Stimulated activated CD4-positive, alpha-beta T cell treated with anti-CD3 and anti-CD28 coated beads, Interleukin-12 subunit alpha, Interleukin-12 subunit beta, amount 100 ng/mL, for 4 hours (primary cell): ENCODE measurements at places on chromosomes 11 and 22.

DNA sequence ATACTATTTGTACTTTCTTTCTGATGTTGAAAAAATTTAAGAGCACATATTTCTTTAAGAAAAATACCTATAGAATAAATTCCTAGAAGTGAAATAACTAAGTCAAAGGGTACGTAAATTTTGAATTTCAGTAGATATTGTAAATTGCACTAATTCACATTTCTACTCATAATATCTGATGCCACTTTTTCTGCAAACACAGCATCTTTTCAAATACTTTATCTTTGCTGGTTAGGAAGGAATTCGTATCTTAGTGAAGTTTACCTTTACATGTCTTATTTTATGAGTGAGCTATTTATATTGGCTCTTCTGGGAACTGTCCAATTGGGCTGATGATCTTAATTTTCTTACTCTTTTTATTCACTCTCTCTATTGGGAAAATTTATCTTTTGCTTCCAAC is 148.2 kb downstream of the DDX10 start:
- DNase-seq, result no peak

GRCh38 chr11:45933846-45934579 is 11.6 kb downstream of the LARGE2 start:
- DNase-seq, result no peak

DNA sequence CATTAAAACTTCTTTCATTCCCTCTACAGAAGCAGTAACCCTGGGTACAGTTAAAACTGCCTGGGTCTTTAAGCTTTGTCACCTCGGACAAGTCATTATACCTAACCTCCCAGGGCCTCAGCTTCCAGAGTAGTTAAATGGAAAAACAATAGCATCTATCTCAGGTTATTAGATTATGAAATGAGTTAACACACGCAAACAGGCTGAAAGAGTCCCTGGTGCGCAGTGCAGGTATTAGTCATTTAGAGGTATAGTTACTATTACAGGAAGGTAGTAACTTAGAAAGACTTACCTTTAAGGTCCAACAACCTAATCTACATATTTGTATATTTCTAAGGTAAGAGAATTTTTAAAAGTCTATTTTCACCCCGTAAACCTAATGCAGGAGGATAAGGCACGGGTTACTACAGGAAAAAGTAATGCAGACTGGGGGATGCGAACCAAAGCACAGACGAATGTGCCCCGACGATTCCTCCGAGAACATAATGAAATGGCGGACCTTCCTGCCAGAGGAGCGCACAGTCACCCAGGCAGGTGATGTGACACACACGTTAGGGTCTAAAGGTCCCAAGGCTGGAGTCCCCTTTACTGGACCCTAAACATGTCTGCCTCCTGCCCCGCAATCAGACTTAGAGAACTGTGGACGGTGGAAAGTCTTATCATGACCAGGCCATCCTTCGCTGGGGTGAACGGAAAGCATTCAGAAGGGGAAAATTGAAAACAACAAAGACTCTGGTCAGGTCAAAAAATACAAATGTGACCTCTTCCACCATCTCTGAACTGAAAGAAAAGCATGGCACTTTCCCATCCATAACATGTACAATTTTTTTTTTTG is 1.3 kb downstream of the NAP1L4 start:
- peak; percentile 37 for DNase-seq

DNA sequence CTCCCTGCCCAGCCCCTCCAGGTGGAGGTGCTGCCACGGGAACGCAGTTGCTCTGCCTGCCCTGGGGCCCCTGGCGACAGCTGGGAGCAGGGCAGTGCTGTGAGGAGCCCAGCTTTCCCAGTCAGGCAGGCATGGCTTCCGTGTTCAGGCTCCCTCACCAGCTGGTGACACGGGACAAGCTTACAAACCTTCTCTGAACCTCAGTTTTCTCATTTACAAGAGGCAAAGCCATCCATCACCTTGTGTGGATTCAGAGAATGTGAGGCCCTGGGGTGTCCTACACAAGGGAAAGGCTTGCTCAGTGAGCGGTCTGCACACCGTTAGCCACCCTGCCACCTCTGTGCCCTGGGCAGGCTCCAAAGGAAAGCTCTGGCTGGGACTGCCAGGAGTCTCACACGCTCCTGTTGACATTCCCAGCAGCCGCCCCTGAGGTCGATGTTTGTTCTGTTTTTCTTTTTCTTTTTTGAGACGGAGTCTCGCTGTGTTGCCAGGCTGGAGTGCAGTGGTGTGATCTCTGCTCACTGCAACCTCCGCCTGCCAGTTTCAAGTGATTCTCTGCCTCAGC is 23.5 kb downstream of the SUN2 start:
- DNase-seq, result no peak

DNA sequence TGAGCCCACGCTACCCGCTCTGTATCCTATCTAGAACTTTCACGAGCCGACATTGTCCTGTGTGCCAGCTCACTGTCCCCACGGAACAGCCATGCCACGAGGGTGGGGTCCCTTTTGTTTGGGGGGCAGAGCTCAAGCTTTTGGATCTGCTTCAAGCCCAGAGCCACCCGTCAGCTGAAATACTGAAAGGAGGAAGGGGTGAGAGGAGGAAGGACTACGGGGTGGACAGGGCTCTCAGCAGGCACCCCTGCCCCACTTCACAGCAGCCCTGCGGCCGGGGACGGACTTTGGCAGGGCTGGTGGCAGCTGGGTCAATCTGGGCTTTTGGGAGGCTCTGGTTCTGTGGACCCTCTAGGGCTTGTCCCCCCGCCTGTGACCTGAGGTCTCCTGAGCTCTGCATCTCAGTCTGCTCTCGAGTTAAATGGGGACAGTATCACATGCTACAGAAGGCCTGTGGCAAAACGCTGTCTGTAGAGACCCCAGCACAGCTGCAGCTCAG is 30.0 kb upstream of the MUC5AC start:
- no peak for DNase-seq

DNA sequence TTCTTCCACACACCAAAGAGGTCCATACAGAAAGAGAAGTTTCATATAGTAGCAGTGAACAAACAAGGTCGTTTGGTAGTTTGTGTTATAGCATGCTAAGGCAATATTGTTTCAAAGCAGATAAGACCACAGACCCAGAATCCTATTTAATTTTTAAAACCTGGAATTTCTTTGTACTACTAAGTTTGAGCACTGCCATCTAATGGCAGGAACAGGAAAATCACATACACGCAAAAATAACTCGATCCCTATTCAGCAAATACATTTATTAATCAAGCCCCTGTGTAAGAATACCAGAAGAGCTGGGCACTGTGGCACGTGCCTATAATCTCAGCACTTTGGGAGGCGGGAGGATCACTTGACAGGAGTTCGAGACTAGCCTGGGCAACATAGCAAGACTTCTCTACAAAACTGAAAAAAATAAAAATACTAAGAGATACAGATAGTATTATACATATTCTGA is 2.9 kb upstream of the BTBD10 start:
- no peak for DNase-seq

- DNase-seq, result no peak
Observed at GRCh38 chr11:128451652-128452470, 135.5 kb downstream of the ETS1 start.

- no peak for DNase-seq
Observed at GRCh38 chr11:76088511-76088910, 117.8 kb downstream of the WNT11 start.

- DNase-seq, result no peak
Observed at GRCh38 chr11:24820541-24820940, 323.7 kb downstream of the LUZP2 start.
